ENCODE measurements at places on chromosomes 16 and 17.

- no peak for DNase-seq
These were observed 48.5 kb upstream of the HS3ST2 start for GRCh38 chr16:22765479-22765878.

DNA sequence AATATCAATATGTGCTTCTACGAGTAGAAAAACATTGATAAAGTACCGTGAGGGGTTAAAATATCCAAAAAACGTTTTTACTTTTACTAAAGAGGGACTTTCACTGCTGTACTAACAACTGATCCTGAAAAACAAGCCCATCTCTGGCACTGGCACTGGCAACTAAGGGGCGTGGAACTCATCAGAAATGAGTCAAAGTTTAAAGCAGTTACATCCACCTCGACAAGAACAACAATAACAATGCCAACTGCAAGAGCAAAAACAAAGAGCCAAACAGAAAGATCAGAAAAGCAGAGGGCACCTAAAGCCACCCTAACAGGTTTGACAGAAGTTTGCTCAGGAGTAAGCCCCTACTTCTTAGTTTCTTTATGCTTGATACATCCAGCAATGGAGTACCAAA lies 13.1 kb downstream of the MBTPS1 start:
- no peak for DNase-seq

DNA sequence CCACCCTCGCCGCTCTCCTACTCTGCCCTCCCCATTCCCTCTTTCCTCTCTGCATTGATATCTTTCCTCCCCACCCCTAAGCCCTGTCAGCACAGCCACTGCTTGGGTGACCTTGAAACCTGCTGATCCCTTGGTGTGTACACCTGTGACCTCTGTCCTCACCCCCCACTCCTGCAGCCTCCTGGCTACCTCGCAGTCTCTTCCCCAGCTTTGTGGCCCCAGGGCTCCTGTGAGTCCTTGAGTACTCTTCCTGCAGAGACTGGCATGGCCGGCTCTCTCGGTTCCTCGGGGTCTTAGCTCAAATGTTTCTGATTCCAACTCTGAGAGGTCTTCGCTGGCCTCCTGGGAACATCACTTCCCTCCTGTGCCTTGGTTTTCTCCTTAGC lies 31.7 kb downstream of the ADCY7 start:
- no peak for DNase-seq

DNA sequence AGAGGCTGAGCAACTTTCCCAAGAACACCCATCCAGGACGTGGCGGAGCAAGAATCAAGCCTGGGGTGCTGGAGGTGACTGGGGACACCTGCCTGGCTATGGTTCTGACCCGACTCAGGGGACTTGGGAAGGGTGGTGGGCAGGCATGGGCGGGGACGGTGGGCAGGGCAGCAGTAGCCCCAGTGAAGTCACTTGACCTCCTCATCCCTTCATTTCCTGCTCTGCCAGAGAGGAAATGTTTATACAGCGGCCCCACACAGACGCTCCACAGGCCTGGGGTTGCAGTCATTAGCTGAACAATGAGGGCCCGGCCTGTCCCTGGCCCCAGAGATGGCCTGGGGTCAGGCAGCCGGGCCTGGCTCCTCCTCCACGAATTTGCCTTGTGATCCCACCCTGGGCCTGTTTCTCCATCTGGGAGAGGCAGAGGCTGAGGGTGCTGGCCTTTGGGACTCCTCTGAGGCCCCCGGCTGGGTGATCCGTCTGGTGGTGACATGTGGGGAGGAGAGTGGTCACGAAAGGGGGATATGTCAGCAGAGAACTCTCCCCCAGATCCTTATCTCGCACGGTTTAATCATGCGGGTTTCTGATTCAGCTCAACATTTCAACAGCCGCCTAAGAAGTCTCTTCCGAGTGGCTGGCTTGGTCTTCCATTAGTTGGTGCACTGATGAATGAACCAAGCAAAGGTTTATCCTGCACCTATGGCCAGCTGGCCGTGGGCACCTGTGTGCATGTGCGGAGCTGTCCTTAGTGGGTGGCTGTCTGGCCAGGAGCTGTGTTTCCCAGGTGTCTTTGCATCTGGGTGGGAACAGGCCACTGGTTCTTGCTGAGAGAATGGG lies 175.9 kb downstream of the IRF8 start:
- no peak for DNase-seq

- no peak for DNase-seq
These were observed 11.4 kb downstream of the MYLK3 start for GRCh38 chr16:46736695-46737094.

DNA sequence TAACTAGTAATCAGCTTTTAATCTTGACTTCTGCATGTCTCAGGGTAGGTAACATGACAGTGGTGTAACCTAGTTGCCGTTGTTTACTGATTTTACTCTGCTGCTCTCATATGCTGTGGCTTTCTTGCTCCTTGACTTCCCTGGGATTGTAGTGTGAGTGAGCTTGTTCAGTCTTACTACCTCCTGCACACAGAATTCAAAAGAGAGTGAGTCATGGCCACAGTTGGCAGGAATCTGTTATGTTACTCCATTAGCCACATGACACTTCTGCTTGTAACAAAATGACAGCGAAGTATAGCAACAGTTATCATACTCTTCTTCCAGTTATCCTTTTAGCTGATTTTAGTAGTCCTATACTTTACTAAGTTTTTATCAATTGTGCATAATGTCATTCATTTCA lies 18.8 kb downstream of the TNRC6A start:
- no peak for DNase-seq

GRCh38 chr17:21164216-21164615 lies 37.5 kb downstream of the DHRS7B start:
- no peak for DNase-seq

DNA sequence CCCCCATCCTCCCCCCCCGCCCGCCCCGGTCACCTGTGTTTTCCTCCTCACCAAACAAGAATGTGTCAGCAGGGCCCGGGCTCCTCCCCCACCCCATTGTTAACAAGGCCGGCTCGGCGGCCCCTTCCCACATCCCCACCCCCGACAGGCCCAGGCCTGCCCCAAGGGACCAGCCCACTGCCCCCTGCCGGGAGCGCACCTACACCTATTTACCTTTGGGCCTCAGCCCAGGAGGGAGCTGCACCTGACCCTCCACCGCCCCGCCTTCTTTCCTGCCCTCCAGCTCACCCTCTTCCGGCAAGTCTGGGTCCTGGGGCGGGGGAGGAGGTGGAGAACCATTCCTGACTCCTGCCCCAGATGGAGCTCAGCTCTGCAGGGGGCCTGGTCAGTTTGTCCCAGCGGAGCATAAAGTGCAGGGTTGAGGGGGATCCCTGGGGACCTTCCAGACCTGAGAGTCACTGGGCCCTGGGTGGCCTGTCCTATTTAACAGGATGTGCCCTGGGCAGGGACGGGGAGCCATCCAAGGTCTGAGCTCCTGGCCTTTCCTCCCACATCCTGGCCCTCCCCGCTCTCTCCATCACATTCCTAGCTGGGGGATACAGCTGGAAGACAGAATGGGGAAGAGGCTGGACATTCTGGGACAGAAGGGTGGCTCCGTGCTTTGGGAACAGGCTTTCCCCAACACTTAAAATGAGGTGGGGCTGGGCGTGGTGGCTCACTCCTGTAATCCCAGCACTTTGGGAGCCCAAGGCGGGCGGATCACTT lies 8.3 kb downstream of the FOXJ1 start:
- no peak for DNase-seq

DNA sequence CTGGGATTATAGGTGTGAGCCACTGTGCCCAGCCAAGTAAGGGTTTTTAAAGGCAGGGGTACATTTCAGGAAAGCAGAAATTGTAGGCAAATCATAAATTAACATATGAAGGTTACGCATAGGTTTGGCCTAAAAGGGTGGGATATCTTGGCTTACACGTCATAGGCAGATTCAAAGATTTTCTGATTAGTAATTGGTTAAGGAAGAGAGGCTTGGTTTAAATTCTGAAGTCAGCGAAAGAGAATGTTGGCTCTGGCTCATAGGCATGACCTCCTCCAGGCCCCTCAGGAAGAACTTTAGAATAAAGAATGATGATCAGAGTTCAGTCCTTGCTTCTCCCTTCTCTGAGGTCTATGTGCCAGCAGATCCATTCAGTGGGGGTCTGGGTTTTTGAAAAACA lies 124.8 kb upstream of the RBBP6 start:
- no peak for DNase-seq

- no peak for DNase-seq
These were observed 358.4 kb upstream of the CDH5 start for GRCh38 chr16:66008136-66008535.

- no peak for DNase-seq
These were observed 4.3 kb downstream of the ADCY7 start for GRCh38 chr16:50270510-50271147.

GRCh38 chr16:58286769-58287433 lies 7.9 kb downstream of the PRSS54 start:
- DNase-seq: no peak

DNA sequence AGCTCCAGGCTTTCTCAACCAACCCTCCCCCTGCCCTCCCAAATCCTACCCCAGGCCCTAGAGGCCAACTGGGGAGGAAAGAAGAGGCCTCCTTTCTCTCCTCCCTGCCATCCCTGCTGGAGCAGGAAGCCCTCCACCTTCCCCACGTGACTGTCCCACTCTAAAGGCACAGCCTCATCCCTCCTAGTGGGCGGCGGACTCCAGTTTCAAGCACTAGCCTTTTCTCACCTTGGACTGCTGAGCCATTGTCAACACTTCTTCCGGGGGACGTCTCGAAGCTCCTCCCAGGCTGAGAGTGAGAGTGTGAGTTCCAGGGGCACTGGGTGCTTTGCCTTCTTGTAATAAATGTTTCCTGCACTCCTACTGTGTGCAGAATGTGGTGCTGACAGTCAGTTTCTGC lies 21.4 kb upstream of the IRX6 start:
- DNase-seq: no peak

- no peak for DNase-seq
These were observed 8.7 kb downstream of the C16orf87 start for GRCh38 chr16:46822270-46822669.

DNA sequence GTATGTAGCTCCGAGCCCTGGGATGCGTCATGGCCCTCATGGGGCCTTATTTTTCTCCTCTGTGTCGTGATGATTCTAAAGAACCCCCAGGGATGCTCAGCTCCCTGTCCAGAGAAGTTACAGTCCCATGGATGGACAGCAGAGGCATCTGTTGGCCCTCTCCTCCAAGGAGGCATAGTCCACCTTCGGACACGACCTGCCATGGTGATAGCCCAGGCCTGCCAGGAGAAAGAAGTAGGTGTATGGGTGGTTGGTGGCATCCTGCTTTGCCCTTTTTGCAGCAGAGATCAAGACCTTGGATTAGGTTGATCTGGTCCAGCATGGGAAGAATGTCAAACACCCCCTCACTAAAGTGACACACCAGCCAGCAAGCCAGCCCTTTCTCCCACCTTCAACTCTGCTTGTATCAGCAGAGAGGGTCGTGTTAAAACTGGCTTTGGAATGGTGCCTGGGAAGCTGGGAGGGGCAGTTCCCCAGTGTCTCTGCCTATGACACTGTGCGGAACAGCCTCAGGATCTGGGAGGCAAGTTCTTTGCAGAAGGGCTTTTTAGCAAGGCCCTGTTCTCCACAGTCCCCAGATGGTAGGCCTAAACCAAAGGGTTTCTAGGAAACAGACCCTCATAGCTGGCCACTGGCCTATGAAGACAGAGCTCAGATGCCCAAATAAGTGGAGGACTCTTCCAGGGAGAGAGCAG lies 259.9 kb upstream of the RPL38 start:
- DNase-seq: peak; percentile 70

- DNase-seq: no peak
These were observed 96.5 kb downstream of the SDK2 start for GRCh38 chr17:73547790-73548189.
